Activated naive CD4-positive, alpha-beta T cell treated with Interleukin-2 at 50 U/mL for 16 hours (primary cell): ENCODE measurements at places on chromosomes 5 and 9.

- no peak for DNase-seq
Measured at GRCh38 chr5:143913008-143913752, 101.2 kb downstream of the HMHB1 start.

GRCh38 chr9:14936491-14936890 lies 26.3 kb upstream of the FREM1 start:
- DNase-seq = no peak

DNA sequence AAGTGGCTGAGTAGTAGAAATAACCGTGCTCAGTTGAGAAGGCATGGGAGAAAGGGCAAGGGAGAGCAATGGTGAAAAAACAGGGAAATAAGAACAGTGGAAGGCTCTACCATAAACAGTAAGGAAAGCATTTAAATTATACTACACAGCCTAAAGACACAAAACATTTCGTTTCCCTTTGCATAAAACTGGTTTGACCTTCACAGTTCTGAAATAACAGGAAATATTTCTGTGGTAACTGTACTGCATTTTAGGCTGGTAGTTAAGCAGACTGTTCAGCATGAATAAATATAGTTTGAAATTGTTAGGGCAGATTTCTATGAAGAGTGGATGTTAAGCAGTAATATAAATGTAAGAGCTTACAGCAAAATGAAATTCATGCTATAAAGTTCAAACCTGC lies 147.5 kb downstream of the CSNK1G3 start:
- no peak for DNase-seq

DNA sequence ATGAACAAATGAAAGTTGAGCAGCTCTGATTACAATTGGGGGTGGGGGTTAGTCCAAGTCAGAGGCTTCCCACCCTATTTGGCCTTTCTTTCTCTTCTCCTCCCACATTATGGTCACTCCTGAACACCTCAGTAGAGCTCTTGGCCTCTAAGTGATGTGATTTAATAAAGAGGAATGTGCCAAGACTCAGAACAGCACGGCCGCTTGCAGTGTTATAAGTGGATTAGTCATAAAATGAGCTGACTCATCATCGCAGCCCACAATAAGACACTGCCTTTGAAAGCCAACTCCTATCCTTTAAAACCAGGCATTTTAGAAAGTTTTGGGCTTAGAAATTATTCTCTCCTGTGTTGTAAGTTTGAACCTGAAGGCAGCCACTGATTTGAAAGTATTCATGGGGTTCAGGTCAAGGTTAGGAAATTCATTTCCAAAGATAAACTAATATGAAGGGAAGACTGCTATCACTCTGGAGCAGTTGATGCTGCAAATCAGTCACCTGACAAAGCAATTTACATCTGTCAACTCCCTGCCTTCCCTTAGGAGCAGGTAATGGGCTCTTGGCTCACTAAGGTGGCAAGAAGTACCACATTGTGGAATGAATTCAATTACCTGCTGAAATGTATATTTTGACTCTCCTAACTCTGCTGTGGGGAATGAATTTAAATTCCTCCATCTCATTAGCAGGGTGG lies 283.6 kb upstream of the NMUR2 start:
- DNase-seq = no peak

DNA sequence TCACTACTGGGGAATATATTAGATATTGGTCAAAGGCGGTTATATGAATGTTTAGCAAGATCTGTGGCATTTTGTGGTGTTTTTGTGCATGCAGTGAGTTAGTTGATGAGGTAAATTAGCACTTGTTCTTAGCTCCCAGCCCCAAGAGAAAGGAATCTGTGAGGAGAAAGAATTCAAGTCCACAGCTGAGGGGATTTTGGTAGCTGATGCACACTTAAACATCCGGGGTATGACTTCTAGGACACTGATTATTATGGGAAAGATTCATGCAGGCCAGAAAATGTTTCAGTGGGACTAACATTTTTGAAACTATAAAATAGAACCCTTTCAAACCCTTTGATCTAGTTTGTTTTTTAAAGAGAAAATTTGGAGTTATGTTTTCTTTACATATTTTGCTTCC lies 118.2 kb upstream of the RPS23 start:
- no peak for DNase-seq

GRCh38 chr5:17022296-17022695 lies 86.2 kb upstream of the MYO10 start:
- DNase-seq = no peak

DNA sequence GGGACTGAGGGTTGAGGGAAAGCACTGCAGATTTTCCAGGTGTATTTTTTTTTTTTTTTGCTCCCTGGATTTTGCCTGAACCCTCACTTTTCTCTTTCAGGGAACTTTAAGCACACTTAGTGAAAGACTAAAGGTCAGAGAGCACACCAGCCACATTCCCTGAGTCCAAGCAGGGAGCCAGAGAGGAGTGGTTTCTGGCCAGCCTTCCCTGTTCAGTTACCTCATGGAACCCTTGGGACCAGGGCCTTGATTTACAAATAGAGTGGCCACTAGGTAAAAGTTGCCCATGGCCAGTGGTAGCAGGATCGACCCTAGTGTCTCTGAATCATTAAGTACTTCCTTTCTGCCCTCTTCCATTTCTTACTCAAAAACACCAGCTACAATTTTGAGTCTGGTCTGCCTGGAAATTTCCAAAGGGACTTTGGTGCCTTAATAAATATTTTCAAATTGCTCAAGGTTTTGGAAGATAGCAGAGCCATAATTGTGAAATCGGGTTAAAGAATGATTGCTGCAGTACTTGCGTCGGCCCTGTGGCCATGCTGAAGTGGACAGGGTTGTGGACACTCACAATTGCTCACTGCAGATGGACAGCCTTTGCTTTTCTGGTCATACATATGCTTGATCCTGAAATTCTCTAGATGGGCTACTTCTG lies 14.5 kb downstream of the PALM2AKAP2 start:
- no peak for DNase-seq

DNA sequence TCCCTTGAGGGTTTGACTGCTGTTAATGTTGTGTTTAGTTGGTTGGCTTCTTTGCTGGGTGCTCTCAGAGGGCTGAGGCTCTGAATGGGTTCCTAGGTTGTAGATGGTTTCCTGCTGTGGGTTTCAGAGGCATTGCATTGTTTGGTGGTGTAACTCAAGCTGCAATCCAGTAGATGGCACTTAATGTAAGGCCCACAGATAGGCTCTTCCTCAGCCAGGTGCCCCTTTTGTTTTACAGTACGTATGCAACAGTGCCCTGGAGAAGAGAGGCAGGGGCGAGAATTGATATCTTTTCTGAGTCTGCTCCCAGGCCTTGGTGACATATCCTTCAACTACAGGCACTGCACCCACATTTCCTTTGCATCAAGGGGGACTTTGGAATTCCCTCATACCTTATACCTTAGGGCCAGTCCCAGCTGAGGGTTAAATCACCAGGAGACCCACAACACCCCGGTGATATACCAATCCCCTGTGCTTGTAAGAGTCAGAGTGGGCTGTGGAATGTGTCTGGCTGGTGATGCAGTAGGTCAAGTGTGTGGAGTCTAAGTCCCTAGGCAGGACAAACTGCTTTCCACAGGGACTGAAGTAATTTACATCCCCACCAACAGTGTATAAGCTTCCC lies 7.0 kb upstream of the UGT3A2 start:
- no peak for DNase-seq

- DNase-seq = no peak
Measured at GRCh38 chr9:2346277-2346913, 275.2 kb upstream of the VLDLR start.

DNA sequence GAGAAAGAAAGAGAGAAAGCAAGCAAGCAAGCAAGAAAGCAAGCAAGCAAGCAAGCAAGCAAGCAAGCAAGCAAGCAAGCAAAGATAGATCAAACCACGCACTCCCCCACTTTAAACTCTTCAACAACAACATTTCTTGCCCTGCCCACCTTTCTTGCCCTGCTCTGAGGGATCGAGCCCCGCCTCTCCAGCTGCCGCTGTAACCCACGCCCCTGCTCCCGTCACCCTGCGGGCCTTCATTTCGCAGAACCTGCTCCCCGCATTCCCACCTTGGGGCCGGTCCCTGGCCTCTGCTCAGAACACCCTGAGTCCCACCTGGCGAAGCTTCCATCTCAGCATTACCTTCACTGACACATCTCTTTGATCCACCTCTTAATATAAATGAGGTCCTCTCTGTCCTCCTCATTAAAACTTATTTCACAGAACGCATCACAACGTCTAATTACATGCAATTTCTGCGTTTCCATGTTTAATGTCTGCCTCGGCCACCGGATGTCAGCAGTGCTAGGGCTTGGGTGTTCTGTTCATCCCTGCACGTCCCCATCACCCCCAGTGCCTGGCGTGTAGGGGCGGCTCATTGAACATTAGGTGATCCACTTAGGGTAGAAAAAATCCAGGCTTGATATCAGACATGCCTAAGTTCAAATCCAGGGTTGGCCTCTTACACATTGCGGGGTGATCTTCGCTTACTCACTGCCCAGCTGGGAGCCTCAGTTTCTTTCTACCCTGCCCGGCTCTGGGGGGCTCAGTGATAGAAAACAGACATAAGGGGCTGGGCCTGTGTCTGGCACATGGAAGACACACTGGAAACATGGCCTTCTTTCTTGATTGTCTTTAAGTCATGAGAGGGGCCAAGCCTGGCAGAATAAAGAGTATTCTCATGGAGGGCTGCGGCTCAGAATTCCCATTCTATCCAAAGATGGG lies 187.6 kb downstream of the DAB2IP start:
- no peak for DNase-seq

DNA sequence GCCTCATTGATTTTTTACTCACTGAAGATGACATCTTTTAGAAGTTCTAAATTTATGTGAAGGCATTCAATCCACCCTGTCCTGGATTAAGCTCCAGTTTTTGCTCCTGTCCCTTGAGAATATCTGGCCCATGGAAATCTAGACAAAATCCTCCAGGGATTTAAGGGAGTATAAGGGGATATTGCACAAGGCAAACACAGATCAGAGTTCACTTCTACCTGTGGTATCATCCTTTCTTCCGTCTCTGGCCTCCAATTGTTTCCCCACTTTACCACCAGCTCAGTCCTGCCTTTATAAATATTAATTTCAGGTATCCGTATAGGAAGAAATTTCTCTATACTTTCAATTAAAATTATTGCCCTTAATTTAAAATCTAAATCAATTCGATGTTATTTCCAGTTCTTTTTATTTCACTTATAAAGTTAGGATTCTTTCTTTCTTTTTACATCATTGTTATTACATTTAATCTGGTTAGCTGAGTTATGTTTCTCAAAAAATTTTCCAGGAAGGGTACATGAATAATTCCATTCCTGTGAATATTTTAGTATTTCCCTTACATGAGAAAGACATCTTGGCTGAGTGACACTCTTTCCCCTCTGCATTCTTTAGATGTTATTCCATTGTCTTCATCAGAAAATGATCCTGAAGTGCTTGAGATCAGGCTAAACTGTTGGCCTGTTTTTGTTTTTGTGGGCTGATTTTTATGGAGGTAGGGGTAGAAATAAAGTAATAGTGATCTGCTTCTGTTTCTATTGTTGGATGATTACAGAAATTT lies 194.3 kb upstream of the MAP3K1 start:
- DNase-seq = no peak

DNA sequence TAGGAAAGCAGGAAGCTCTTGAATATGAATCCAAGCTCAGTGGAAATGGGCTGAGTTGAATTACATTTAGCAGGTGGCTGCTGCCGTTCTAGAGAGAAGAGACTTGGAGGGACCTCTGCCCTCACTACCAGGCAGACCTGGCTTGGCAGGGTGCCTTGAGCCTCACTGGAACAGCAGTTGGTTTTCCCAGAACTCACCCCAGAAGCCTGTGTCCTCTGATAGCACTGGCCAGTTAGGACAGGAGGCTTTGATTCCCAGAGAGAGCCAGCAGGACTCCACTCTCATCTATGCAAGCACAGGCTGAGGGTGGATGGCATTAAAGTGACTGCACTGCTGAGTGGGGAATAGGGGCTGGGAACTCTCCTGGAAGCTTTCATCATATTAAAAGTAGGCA lies 54.8 kb downstream of the PWWP2A start:
- no peak for DNase-seq

DNA sequence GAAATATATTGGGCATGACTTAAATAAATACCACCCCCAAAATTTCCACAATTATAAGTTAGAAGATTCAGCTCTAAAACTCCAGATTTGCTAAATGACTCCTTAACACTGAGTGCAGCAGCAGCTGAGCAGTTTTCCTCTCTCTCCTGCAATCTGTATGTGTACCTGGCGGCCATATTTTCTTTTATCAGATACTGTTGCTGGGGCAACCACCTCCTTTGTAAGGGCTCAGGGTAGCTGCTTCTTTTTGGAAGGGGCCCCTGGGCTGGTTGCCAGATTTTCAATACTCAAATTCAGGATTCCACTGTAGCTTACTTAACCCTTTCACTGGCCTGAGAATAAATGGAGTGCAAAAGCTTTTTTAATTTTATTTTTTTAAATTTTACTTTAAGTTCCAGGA lies 197.0 kb downstream of the TAF11L14 start:
- DNase-seq = no peak

DNA sequence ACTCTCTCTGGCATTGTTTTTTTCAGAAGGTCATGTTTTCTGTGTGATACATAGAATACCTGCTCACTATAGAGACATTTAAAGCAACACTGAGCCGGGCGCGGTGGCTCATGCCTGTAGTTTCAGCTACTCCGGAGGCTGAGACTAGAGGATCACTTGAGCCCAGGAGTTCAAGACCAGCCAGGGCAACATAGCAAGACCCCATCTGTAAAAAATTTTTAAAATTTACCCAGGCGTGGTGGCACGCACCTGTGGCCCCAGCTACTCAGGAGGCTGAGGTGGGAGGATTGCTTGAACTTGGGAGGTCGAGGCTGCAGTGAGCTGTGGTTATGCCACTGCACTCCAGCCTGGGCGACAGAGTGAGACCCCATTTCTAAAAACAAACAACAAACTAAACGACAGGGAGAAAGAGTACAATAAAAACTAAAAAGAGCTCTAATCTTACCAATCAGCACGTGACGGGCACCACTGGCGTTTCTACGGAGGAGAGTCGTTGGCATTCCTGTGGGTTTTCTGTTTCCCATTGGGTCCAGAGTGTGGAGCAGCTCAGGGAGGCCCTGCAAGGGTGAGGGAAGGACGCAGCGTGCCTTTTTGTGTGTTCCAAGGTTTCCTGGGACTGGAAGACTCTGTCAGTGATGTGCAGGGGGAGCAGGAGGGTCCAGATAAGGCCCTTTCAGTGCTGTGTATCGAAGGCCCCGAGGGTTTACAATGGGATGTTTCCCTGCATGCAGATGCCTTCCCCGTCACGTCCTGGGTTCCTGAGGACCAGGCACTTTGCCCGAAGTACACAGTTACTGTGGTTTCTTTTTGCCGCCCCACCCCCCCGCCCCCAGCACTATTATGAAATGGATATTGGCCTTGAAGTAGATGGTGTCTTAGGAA lies 7.2 kb upstream of the RNU6ATAC start:
- no peak for DNase-seq
